ENCODE measurements at places on chromosomes 6 and 20. TPM values are rescaled to one million over a fixed set of nuclear protein-coding genes. Genes with fewer than 3 reads are reported as not detected.

BNIP5 gene
- total RNA-seq = not detected

DLK2 gene
- 1.4 TPM for total RNA-seq

PDE10A gene
- 2.1 TPM for total RNA-seq

GABRR2 gene
- 0.36 TPM for total RNA-seq

TNFRSF21 gene
- 120 TPM for total RNA-seq

SLC22A16 gene
- total RNA-seq = not detected

AKAP7 gene
- 3.6 TPM for total RNA-seq

LHFPL5 gene
- not detected for total RNA-seq

HMGN4 gene
- 54.8 TPM for total RNA-seq

DNA sequence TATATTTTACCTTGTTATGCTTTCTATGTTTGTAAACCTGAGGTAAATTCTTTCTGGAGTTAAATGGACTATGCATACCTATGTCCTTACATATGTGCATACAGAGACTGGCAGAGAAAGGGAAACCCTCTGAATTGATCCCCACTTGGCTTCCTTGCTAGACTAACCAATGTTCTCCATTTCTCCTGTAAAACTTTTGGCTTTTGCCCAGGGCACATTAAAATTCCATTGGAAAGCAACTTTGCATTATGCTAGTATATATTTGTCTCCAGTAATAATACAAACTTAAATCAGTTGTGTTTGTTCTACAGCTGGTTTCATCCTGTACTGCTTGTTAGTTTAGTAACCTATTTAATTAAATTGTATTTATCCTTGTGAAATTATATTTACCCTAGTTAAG is 646.0 kb upstream of the MARCKS start:
- H3K4me3 ChIP-seq = no peak overlapping the region
- no peaks in the 10 kb centered on the region for H3K27me3 ChIP-seq
- no peaks in the 10 kb centered on the region for H3K36me3 ChIP-seq
- no peaks in the 10 kb centered on the region for H3K4me1 ChIP-seq
- no peak for DNase-seq
- H3K27ac ChIP-seq = no peak overlapping the region

GRCh38 chr6:149450679-149451375 is 34.0 kb downstream of the ZC3H12D start:
- H3K4me1 ChIP-seq = peaks cover 14% of the 10 kb centered on the region
- H3K36me3 ChIP-seq = no peaks in the 10 kb centered on the region
- no peak for DNase-seq
- H3K27me3 ChIP-seq = no peaks in the 10 kb centered on the region
- H3K4me3 ChIP-seq = peak overlapping the region; percentile 43

- H3K27ac ChIP-seq = no peak overlapping the region
- H3K4me1 ChIP-seq = peaks cover 28% of the 10 kb centered on the region
- H3K4me3 ChIP-seq = no peak overlapping the region
- no peak for DNase-seq
- no peaks in the 10 kb centered on the region for H3K36me3 ChIP-seq
Measured at GRCh38 chr6:134451529-134451928, 133.6 kb upstream of the SGK1 start.

GRCh38 chr6:88612631-88613030 is 350.8 kb downstream of the RNGTT start:
- no peaks in the 10 kb centered on the region for H3K4me1 ChIP-seq
- no peaks in the 10 kb centered on the region for H3K27me3 ChIP-seq
- H3K27ac ChIP-seq = no peak overlapping the region
- DNase-seq = no peak
- no peaks in the 10 kb centered on the region for H3K36me3 ChIP-seq

DNA sequence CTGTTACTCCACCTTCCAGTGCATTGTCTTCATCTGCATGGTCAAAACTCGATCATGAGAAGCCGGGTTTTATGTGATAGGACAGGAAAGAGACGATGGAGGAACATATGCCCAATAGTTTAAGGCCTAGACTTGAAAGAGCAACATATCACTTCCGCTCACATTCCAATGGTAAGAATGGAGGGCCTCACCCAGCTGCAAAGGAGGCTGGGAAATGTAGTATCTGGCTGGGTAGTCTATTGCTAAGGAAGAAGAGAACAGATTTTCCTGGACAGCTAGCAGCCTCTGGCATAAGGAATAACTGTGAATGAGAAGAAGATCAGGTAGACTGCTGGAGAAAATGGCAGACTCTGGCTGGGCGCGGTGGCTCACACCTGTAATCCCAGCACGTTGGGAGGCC is 19.2 kb downstream of the FITM2 start:
- H3K27me3 ChIP-seq = no peaks in the 10 kb centered on the region
- DNase-seq = no peak
- no peaks in the 10 kb centered on the region for H3K36me3 ChIP-seq
- no peak overlapping the region for H3K4me3 ChIP-seq
- no peak overlapping the region for H3K27ac ChIP-seq

DNA sequence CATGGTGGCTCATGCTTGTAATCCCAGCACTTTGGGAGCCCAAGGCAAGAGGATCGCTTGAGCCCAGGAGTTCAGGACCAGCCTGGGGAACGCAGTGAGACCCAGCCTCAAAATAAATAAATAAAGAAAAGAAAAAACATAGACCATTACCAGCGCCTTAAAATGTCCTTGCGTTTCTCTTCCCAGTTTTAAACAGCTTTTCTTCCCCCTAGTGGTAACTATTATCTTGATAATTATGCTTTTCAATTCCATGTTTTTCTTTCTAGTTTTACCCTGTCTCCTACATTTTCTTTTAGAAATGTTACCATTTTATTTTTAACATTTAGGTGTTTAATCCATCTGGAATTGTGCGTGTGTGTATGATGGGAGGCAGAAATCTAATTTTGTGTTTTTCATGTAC is 24.4 kb downstream of the DNAH8 start:
- H3K4me1 ChIP-seq = no peaks in the 10 kb centered on the region
- no peak overlapping the region for H3K27ac ChIP-seq
- peak; percentile 32 for DNase-seq
- peaks cover 3% of the 10 kb centered on the region for H3K27me3 ChIP-seq

DNA sequence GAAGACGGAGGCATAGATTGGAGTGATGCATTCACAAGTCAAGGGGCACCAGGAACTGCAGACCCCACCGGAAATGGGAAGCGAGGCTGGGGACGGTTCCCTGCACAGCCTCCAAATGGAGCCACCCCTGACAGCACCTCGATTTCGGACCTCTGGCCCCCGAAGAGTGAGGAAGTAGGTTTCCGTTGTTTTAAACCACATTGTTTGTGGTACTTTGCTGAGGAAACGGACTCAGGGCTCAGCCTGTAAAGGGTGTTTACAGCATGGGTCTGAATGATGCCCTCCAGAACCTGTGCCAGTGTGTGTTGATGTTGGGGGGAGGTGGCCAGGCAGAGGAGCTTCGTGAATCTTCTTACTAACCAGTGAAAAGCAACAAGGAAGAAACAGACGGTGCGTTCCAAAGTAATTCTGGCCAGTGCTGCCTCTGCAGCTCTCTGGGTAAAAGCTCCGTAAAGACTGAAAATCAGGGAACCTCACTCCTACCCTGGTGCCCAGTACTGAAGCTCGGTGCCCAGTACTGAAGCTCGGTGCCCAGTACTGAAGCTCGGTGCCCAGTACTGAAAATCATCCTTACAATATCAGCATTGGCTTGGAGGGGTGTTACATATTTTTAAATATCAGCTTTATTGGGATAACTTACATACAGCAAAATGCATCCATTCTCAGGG is 30.1 kb upstream of the CCR6 start:
- H3K4me1 ChIP-seq = no peaks in the 10 kb centered on the region
- no peak overlapping the region for H3K27ac ChIP-seq
- no peaks in the 10 kb centered on the region for H3K36me3 ChIP-seq

- H3K4me1 ChIP-seq = no peaks in the 10 kb centered on the region
- no peak overlapping the region for H3K4me3 ChIP-seq
- H3K27me3 ChIP-seq = no peaks in the 10 kb centered on the region
- no peak for DNase-seq
- no peaks in the 10 kb centered on the region for H3K36me3 ChIP-seq
- H3K27ac ChIP-seq = no peak overlapping the region
Measured at GRCh38 chr6:42813906-42814444, 32.1 kb downstream of the BICRAL start.

DNA sequence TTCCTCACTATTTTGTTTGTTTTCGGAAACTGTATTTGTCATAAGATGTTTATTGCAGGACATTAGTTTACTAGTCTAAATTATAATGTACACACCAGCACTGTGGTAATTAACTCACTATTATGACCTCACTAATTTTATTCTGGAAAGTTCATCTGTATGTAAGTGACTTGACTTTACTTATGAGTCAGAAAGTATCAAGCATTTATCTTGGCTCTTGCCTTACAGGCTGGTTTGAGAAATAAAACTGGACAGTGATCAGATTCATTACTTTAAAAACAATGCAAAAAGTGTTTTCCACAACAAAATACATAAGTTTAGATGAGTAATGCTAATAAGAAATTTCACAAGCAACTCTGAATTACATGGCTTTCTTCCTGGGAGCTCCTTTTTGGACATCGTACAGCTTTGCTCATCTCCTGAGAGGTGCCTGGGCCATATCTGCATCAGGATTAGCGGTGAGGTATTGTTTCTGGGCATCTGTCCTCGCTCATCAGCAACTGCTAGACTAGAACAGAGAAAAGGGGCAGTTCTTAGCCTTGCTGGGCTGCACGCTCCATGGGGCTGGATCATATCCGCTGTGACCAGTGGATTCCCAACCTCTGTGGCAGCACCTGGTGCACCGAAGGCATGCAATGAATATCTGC is 179.8 kb downstream of the SOD2 start:
- peaks cover 44% of the 10 kb centered on the region for H3K27me3 ChIP-seq
- H3K27ac ChIP-seq = no peak overlapping the region
- H3K4me3 ChIP-seq = no peak overlapping the region
- H3K36me3 ChIP-seq = no peaks in the 10 kb centered on the region
- H3K4me1 ChIP-seq = no peaks in the 10 kb centered on the region
- DNase-seq = no peak

DNA sequence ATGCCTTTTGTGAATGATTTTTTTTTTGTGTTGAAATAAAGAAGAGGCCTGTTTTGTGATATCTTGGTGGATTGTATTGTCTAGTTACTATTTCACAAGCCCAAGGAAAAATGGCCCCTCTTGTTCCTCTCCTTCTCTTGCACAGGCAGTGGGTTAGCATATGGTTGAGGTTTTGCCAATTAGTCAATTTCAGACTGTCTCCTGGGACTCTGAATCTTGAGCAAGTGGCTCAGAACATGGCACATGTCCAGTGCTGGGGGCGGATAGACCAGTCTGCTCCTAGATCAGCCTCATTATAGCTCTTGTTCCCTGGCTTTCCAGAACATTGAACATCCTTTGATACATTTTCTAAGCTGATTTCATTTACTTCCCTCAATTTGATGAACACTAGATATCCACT is 589.2 kb downstream of the PHF3 start:
- no peaks in the 10 kb centered on the region for H3K36me3 ChIP-seq
- no peaks in the 10 kb centered on the region for H3K4me1 ChIP-seq

DNA sequence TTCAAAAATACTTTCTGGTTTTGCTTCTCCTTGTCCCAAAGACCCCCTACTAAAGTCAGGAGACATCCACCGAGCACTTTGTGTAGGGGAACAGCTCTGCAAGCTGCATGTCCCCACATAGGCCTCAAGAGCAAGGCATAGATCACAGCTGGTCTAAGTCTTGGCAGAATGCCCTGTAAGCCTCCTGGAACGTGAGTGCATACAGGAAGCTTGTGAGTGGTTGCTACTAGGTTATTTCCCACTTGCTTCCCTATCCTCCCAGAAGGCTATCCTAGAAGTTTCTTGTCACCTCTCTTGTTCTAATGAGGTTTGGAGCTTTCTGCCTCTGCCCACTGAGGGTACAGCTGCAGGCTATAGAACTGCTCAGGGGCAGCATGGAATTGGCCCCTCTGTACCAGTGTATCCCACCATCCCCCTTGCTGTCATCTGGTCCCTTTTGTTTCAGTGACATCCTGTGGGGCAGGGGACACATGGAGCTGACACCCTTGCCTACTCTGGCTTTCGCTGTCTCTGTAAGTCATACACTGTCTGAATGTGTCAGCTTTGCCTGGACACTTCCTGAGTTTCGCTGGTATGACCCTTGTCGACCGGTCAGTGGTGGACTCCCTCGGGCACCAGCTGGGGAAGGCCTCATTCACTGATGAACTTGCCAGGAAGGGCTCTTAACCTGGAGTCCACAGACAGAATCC is 35.6 kb upstream of the KCNK16 start:
- H3K27me3 ChIP-seq = peaks cover 3% of the 10 kb centered on the region
- DNase-seq = peak; percentile 34
- no peak overlapping the region for H3K27ac ChIP-seq
- no peak overlapping the region for H3K4me3 ChIP-seq
- H3K36me3 ChIP-seq = no peaks in the 10 kb centered on the region
- H3K4me1 ChIP-seq = no peaks in the 10 kb centered on the region

DNA sequence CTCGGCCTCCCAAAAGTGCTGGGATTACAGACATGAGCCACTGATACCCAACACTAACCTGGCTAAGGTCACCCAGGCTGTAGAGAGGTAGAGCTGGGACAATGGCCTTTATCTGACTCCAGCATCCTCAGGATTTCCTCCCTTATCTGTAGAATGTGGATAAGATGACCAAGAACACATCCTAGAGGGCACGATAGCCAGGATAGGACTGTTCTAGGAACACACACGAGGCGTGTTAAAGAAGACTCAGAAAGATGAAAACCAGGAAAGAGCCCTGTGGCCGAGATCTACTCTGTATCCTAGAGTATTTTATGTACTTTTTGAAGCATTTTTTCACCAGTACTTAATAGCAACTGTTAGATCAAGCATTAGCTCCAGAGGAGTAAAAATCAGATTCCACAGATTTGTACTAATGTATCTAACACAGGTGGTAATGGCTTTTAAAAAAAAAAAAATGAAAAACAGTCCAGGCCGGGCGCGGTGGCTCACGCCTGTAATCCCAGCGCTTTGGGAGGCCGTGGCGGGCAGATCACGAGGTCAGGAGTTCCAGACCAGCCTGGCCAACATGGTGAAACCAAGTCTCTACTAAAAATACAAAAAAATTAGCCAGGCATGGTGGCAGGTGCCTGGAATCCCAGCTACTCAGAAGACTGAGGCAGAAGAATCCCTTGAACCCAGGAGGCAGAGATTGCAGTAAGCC is 17.3 kb downstream of the PPP1R10 start:
- no peak for DNase-seq
- no peak overlapping the region for H3K27ac ChIP-seq
- no peaks in the 10 kb centered on the region for H3K4me1 ChIP-seq
- no peaks in the 10 kb centered on the region for H3K27me3 ChIP-seq

GRCh38 chr6:83062225-83062624 is 3.4 kb downstream of the UBE3D start:
- DNase-seq = no peak
- no peaks in the 10 kb centered on the region for H3K27me3 ChIP-seq
- H3K4me3 ChIP-seq = no peak overlapping the region
- no peaks in the 10 kb centered on the region for H3K36me3 ChIP-seq
- H3K27ac ChIP-seq = no peak overlapping the region

DNA sequence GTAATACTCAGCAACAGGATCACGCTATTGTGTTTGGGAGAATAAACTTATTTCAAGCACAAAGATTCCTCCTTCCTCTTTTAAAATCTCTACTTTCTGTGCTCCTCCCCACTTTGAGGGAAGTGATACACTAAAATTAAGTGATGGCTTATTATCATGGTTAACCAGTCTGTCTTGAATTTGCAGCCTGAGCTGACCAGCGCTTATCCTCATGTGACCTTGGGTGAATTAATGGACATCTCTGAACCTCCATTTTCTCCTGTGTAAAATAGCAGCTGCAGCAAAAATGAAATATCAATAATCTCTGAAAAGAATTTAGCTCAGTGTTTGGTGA is 222.6 kb downstream of the BCAS1 start:
- H3K36me3 ChIP-seq = no peaks in the 10 kb centered on the region
- H3K27me3 ChIP-seq = no peaks in the 10 kb centered on the region
- H3K4me1 ChIP-seq = peaks cover 30% of the 10 kb centered on the region
- H3K27ac ChIP-seq = no peak overlapping the region
